ENCODE measurements at places on chromosomes 7 and 10.

DNA sequence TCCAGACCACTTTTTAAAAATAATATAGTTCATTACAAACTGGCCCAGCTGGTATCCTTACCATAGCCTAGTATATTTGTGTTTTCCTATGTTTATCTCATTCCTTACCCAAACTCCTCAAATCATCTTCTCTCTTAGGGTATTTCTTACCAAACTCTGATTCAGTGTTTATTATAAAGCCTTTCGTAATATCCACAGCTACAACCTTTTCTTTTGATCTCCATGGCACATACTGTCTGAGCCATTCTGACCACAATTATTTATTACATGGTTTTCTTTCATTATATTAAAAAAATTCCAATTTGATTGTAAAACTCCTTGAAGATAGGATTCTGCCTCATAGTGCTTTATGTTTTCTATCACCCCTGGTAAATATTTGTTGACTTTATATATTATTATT lies 94.2 kb downstream of the LRMDA start:
- DNase-seq: no peak

- no peak for DNase-seq
These were observed 51.3 kb downstream of the HIP1 start for GRCh38 chr7:75687246-75688088.

DNA sequence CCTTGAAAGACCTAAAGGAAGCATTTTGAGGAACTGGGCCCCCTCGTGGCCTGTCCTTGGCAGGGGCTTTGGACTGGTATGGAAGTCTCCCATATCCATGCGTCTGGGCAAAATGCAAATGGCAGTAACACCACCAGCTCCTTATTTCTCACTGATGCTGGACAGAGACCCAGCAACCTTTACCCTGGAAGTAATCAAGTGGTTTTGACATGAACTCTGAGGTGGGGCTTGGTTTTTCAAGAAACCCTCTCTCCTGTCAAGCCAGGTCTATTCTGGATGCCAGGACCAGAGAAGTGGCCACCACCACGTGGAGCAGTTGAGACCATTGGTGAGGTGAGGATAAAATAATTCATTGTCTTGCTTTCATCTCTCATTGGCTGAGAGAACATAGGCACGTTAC lies 84.4 kb downstream of the OTUD1 start:
- DNase-seq: no peak

GRCh38 chr7:26930845-26931244 lies 66.5 kb upstream of the SKAP2 start:
- no peak for DNase-seq

GRCh38 chr10:101545898-101546297 lies 42.2 kb downstream of the POLL start:
- no peak for DNase-seq

All from activated naive CD4-positive, alpha-beta T cell treated with anti-CD3 and anti-CD28 coated beads for 36 hours (primary cell).